ENCODE measurements at places on chromosomes 7 and 10.

DNA sequence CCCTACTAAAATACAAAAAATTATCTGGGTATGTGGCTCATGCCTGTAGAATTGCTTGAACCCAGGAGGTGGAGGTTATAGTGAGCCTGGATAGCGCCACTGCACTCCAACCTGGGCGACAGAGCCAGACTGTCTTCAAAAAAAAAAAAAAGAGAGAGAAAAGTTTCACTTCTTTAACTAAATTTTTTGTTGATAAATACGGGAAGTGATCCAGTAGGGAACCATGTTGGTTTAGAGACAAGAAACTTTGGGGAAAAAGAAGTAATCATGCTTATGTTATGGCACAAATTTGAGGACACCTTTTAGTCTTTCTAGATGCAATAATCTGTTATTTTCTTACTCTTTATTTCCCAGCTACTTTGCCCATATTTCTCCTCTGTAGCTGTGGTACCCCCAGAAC, 309.7 kb downstream of the TYW1 start:
- DNase-seq, result no peak
- H3K27me3 ChIP-seq, result no peaks in the 10 kb centered on the region
- H3K4me3 ChIP-seq, result no peak overlapping the region
- no peaks in the 10 kb centered on the region for H3K36me3 ChIP-seq
- peaks cover 8% of the 10 kb centered on the region for H3K4me1 ChIP-seq

GRCh38 chr7:138551102-138551501, 91.0 kb downstream of the TRIM24 start:
- H3K4me3 ChIP-seq, result no peak overlapping the region
- H3K27ac ChIP-seq, result no peak overlapping the region
- H3K4me1 ChIP-seq, result no peaks in the 10 kb centered on the region
- peaks cover 72% of the 10 kb centered on the region for H3K36me3 ChIP-seq
- no peaks in the 10 kb centered on the region for H3K27me3 ChIP-seq

DNA sequence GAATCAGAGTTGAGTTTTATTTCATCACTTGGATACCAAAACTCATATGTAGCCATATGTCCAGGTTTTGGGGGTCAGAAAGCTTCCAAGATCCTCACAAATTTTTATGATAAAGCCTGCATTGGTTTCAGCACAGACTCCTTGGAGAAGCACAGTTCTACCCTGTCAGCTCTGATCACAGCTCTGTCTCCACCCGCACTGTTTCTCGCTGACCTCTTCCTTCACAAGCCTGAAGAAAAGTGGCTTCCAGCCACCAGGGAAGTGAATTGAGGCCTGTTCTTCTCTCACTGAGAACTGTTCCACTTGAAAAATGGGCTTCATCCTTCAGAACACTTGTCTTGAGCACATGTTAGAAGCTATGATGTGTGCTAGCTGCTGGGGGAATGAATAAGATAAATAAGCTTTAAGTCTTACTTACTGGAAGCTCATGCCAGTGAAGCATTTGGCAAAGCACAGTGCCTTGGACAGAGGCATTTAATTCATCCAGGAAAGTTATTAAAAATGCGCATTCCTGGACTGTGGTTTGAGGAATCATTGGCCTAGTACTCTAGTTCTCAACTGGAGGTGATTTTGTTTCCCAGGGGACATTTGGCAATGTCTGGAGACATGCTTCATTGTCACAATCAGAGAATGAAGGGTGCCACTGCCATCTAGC, 133.6 kb downstream of the BMPER start:
- DNase-seq, result no peak
- H3K4me1 ChIP-seq, result peaks cover 5% of the 10 kb centered on the region
- H3K4me3 ChIP-seq, result no peak overlapping the region
- H3K36me3 ChIP-seq, result no peaks in the 10 kb centered on the region
- no peak overlapping the region for H3K27ac ChIP-seq
- H3K27me3 ChIP-seq, result no peaks in the 10 kb centered on the region

DNA sequence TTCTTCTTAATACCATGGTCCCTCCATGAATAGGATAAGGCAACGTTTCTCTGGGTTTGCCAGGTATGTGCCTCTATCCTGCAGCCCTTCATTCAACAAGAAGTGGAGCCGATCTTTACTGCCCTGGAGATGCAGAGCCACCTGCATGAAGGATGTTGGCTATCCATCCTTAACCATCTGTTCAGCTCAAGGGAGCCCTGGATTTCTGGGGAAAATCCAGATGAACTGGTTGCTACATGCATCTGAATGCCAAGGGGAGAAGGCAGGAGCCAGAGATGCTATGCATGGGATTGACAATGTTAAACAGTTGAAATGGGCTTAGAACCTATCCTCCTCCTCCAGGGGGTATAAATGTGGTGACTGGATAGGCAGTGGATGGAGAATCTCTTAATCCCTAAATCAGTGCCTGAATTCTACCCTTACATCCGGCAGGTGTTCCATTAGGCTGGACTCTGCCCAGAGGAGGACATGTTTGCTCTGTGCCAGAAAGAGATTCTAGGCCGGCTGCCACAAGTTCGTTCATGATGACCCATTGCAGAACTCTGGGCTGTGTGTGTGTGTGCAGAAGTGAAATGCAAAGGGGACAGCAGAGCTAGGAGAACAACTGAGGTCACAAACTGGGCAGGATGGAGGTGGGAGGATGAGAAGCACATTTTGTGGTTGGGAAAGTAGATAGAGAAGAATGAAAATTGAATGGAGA, 15.6 kb downstream of the CPED1 start:
- no peaks in the 10 kb centered on the region for H3K4me1 ChIP-seq
- peak overlapping the region; percentile 7 for H3K27ac ChIP-seq
- H3K4me3 ChIP-seq, result no peak overlapping the region
- DNase-seq, result no peak
- H3K36me3 ChIP-seq, result no peaks in the 10 kb centered on the region

- peak overlapping the region; percentile 0 for H3K27ac ChIP-seq
- H3K4me1 ChIP-seq, result no peaks in the 10 kb centered on the region
- DNase-seq, result no peak
- no peak overlapping the region for H3K4me3 ChIP-seq
- no peaks in the 10 kb centered on the region for H3K36me3 ChIP-seq
Observed at GRCh38 chr7:48389977-48390376, 218.7 kb downstream of the ABCA13 start.

- H3K4me3 ChIP-seq, result no peak overlapping the region
- no peaks in the 10 kb centered on the region for H3K27me3 ChIP-seq
- no peaks in the 10 kb centered on the region for H3K36me3 ChIP-seq
- DNase-seq, result no peak
- no peak overlapping the region for H3K27ac ChIP-seq
Observed at GRCh38 chr7:12485845-12486244, 82.2 kb upstream of the VWDE start.

DNA sequence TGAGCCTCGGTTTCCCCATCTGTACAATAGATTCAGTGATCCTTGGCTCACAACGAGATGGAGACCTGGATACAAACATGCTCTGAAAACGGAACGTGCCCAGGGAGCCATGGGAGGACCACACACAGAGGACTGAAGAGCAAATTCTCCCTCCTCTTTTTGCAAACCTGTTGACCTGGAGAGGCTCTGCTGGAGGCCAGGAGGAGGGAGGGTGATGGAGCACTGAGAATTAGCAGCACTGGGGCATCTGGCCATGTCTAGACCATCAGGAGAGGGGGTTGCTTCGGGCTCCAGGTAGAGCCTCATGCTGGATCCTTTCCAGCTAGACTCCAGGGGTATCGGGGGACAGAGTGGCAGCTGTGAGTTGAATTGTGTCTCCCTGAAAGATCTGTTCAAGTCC, 97.4 kb upstream of the GPR26 start:
- no peaks in the 10 kb centered on the region for H3K4me1 ChIP-seq
- H3K36me3 ChIP-seq, result no peaks in the 10 kb centered on the region
- H3K27me3 ChIP-seq, result peaks cover 55% of the 10 kb centered on the region
- no peak overlapping the region for H3K27ac ChIP-seq
- DNase-seq, result no peak

DNA sequence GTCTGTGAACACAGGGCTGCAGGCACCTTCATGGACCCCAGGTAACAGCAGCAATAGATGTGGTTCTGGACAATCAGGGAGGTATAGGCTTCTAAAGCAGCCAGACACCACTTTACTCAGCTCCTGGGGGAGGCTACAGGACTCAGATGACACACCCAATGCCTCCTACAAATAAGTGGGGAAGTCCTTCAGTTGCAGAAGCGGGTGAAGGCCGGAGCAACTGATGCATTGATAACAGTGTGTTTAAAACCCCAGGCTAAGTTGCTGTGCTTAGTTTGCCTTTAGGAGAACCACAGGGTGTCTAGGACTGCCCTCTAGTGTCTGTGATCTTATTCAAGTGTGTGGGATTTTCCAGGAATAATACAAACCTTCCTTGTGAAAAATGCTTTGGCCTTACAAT, 5.9 kb upstream of the ITGA8 start:
- H3K4me1 ChIP-seq, result no peaks in the 10 kb centered on the region
- peaks cover 10% of the 10 kb centered on the region for H3K27me3 ChIP-seq
- DNase-seq, result peak; percentile 12
- H3K4me3 ChIP-seq, result no peak overlapping the region
- no peaks in the 10 kb centered on the region for H3K36me3 ChIP-seq

- H3K27me3 ChIP-seq, result no peaks in the 10 kb centered on the region
- no peaks in the 10 kb centered on the region for H3K36me3 ChIP-seq
- H3K27ac ChIP-seq, result no peak overlapping the region
Observed at GRCh38 chr10:78568620-78569019, 500.1 kb upstream of the ZMIZ1 start.

DNA sequence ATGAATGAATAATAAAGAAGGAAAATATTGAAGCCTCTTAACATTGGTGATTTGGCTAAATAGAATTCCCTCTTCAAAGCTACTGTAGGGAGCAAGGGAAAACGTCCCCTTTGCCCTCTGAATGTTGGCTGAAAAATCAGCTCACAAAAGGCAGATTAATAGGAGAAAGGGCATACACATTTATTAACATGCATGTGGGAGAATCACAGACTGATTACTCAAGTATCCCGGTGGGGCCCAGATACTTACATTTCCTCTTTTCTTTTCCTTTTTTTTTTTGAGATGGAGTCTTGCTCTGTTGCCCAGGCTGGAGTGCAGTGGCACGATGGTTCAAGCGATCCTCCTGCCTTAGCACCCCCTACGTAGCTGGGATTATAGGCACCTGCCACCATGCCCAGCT, 68.5 kb downstream of the HK1 start:
- peaks cover 9% of the 10 kb centered on the region for H3K4me1 ChIP-seq
- no peaks in the 10 kb centered on the region for H3K36me3 ChIP-seq
- no peak for DNase-seq
- no peak overlapping the region for H3K4me3 ChIP-seq
- H3K27me3 ChIP-seq, result no peaks in the 10 kb centered on the region

DNA sequence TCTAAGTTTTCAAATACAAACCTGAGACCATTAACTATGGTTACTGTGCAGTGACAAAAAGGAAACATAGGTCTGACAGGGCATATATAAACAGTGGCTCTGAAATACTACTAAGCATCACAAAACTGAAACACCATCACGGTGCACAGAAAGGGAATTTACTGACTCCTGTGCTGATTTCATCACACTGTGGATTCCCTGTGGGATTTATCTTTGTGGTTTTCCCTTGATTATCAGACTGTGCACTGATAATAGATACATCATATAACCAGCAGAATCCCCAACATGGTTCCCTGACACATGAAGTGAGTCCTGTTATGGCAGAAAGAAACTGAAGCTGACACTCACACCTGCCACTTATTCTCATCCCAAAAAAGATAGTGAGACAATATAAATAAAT, 676.3 kb upstream of the KCND2 start:
- DNase-seq, result no peak
- no peak overlapping the region for H3K4me3 ChIP-seq
- H3K36me3 ChIP-seq, result no peaks in the 10 kb centered on the region
- H3K27ac ChIP-seq, result no peak overlapping the region
- no peaks in the 10 kb centered on the region for H3K4me1 ChIP-seq

DNA sequence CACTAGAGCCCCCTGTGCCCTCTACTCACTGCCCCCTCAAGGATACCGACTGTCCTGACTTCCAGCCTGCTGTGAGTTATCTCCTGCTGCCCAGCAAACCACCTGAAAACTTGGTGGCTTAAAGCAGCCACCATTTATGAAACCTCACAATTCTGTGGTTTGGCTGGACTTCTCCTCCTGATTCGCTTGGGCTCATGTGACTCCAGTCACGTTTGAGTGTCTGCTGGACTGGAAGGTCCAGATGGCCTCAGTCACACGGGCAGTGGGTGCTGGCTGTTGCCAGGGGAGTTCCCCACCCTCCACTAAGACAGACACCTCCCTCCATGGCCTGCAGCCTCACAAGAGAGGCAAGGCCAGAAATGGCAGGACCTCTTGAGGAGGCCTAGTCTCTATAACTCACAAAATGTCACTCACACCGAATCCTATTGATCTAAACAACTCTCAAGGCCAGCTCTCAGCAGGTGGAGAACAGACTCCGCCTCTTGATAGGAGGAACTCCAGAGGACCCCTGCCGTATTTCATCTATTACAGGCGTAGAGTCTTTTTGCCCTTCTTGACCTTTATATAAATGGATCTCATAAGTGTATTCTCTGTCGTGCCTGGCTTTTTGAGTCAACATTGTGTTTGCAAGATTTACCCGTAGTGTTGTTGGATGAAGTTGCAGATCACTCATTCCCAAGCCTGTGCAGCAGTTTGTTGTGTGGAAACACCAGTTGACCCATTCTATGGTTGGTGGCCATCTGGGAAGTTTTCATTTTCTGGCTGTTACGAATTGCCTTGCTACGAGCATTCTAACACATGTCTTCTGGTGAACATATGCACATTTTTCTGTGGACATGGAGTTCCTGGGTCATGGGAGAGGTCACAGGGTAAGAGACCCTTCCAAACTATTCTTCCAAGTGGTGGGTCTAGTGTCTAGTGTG, 48.3 kb downstream of the ZMIZ1 start:
- H3K36me3 ChIP-seq, result no peaks in the 10 kb centered on the region
- H3K4me1 ChIP-seq, result peaks cover 63% of the 10 kb centered on the region
- peak; percentile 65 for DNase-seq

DNA sequence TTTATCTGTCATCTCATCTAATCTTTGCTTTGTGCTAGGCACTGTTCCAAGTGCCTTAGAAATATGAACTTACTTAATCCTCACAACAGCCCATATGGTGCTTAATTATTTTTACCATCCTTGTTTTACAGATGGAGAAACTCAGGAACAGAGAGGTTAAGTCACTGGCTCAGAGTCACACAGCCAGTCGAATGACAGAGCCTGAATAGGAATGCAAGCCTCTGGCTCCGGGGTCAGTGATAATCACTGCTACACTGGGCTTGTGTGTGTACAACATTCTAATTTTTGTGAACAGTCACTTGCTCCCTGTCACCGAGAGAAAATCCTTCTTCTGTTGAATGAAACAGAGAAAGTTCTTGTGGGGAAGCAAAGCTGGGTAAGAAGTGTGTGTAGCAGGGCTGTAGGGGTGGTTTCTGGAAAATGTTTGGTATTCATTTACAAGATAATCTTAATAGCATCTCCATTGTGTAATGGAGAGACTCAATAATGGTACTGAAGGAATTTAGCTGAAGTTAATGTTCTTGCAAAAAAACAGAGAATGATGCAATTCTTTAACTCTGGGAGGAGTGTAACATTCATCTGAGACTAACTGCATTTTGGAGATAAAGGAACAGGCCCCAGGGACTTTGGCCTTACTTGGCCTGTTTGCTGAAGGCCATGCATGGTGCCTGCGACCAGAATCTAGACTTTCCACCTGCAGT, 290.6 kb downstream of the FRMD4A start:
- peak overlapping the region; percentile 66 for H3K27ac ChIP-seq
- H3K4me3 ChIP-seq, result no peak overlapping the region
- no peaks in the 10 kb centered on the region for H3K27me3 ChIP-seq
- peaks cover 12% of the 10 kb centered on the region for H3K4me1 ChIP-seq
- no peaks in the 10 kb centered on the region for H3K36me3 ChIP-seq

Measured in transverse colon (tissue), 4 donors.